ENCODE measurements at places on chromosomes 3 and 15.
A peak's percentile ranks its signal among the peaks of the same experiment; 100 is the strongest.

GRCh38 chr15:43095708-43096347 lies 10.0 kb downstream of the UBR1 start:
- DNase-seq: no peak

- DNase-seq: peak; percentile 80
Measured at GRCh38 chr15:90165659-90166489, 35.3 kb upstream of the SEMA4B start.

GRCh38 chr3:163541629-163542028 lies 1536.7 kb downstream of the SI start:
- no peak for DNase-seq

- no peak for DNase-seq
Measured at GRCh38 chr3:184602372-184603150, 41.0 kb downstream of the EPHB3 start.

GRCh38 chr3:79598594-79598993 lies 169.2 kb downstream of the ROBO1 start:
- no peak for DNase-seq

DNA sequence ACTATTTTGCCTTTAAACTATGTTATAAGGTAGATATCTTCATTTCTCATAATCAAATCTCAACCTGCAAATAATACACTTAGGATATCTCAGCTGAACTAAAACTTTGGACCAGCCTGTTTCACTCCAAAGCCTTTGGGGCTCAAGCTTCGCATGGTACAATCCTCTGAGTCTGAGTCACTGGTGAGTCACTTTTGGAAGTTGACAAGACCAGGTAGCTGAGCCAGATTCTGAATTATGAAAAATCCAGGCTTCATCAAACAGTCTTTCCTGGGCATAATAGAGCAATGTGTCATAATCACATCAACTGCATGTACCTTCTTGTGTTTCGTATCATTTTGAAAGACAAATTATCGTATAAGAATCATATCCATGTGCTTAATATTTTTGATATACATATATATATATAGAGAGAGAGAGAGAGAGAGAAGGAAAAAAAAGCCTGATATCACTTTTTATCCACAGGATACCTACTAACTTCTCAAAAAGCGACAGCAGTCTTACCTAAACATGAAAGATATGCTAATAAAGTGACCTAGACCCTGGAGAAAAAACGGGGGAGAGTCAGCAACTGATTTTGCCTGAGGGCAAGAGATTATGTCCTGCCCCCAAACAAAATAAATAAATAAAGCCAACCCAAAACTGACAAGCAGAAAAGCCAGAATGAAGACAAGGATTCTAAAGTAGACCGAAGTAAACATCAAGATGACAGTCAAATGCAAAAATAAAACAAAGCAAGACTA lies 263.9 kb upstream of the TGFBR2 start:
- no peak for DNase-seq

DNA sequence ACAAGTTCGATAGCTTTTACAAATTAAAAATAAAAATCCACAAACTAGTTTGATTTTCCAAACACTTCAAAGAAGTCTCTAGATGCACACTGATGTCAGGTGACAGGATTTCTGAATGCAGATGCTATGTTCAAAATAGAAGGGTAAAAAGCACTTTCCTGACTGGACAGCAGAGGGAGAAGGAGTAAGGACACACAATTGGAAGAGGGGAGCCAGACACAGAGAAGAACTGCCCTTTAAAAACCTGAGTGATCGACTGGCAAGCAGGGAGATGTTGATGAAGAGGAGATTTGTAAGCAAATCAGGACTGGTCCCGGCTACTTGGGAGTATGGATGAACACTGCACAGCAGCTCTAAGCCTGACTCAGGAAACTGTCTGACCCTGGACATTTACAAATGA lies 612.8 kb downstream of the MAGI1 start:
- DNase-seq: no peak

DNA sequence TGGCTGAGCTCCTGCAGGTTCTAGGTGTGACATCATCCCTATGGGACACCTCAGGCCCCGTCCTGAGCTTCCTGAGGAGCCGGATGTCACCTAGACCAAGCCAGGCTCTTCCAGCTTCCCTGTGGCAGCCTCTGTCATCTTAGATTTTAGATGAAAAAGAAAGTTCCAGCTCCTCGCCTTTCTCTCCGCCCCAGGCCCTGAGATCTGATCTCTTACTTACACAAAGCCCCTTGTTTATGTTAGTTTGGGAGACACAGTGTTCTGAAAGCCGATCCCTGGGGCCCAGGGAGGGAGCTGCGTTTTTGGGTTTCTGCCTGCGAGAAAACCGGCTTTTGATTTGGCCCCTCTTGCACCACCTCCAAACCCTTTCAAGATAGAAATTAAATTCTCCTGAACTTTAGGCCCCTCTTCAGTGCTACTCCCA lies 40.2 kb upstream of the FAM107A start:
- no peak for DNase-seq

GRCh38 chr3:89013536-89013935 lies 93.9 kb upstream of the EPHA3 start:
- DNase-seq: no peak

GRCh38 chr15:48315041-48315440 lies 16.2 kb upstream of the DUT start:
- DNase-seq: no peak

GRCh38 chr3:81788610-81789009 lies 27.2 kb upstream of the GBE1 start:
- no peak for DNase-seq

GRCh38 chr3:171865191-171865865 lies 22.2 kb downstream of the TMEM212 start:
- DNase-seq: no peak

GRCh38 chr3:185702262-185703225 lies 116.4 kb downstream of the SENP2 start:
- no peak for DNase-seq

DNA sequence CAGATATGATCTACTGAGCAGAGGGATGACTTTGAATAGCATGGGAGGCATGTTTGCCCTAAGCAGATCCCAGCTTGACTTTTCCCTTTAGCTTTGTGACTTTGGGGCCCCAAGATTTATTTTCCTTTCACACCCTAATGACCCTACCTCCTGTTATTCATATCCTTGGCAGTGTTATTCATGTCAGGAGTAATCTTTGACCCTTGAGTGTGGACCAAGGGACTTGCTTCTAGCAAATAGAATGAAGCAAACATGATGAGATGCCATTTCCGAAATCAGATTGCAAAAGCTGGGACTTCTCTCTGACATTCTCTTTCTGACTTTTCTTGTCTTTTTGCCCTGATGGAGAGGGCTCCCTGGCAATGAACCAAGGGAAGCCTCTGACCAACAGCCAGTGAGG lies 415.4 kb upstream of the PROK2 start:
- DNase-seq: no peak

DNA sequence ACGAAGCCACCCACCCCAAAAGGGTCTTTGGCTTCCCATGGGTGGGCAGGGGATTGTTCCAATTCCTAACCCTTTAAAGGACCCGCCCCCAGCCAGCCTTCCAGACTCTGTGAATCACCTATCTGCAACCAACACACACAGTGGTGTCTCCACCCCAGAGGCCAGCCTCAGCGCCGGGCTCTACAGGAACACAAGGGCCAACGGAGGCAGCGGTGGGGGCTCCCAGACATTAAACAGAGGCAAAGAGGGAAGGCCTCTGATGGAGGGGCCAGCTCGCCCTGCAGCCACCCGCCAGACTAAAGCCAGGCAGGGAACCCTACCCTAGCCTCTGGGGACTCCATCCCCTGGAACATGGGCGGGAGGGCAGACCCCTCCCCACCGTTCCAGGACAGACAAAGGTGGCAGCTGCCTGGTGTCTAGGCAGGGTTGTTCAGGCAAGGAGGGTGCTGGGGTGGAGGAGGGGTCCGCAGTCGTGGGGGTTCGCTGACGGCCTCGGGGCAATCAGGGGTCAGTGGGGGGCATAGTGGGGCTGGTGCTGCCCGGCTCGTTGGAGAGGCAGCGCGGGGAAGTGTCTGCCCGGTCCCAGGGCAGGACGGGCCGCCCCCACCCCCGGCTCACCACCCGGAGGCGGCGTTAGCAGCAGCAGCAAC lies 448 bp downstream of the SHISA5 start:
- peak; percentile 50 for DNase-seq

DNA sequence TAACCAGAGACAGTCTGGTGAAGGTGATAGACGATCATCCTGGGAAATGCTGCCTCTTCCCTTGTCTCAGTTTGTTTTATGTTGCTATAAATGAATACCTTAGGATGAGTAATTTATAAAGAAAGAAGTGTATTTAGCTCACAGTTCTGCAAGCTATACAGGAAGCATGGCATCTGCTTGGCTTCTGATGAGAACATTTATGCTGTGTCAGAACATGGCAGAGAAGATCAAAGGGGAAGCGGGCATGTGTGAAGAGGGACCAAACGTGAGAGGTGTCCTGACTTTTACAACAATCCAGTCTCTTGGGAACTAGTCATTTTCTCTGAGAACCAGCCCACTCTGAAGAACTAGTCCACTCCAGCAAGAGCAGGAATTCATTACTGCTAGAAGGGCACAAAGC lies 9.6 kb downstream of the CMC1 start:
- DNase-seq: no peak

- no peak for DNase-seq
Measured at GRCh38 chr3:72379500-72380187, 468.6 kb downstream of the SHQ1 start.

DNA sequence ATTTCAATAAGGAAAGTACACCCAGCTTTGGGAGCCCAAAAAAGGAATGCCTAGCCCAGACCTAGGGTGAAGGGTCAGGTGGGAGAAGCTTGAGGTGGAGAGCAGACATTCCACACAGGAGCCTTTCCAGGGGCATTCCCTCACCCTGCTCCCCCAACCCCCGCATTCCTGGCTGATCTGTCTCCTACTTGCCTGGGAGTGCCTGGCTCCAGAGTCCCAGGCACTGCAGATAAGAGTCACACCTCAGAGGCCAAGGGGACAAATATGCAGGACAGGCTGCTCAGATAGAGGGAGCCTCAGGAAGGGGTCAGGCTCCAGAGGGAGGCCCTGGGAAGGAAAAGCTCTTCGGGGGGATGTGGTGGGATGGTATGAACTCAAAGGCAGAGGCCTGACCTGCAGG lies 20.8 kb upstream of the HCN4 start:
- DNase-seq: no peak

- no peak for DNase-seq
Measured at GRCh38 chr15:80852676-80853075, 73.5 kb downstream of the CEMIP start.

- DNase-seq: no peak
Measured at GRCh38 chr3:217948-218347, 21.4 kb downstream of the CHL1 start.

DNA sequence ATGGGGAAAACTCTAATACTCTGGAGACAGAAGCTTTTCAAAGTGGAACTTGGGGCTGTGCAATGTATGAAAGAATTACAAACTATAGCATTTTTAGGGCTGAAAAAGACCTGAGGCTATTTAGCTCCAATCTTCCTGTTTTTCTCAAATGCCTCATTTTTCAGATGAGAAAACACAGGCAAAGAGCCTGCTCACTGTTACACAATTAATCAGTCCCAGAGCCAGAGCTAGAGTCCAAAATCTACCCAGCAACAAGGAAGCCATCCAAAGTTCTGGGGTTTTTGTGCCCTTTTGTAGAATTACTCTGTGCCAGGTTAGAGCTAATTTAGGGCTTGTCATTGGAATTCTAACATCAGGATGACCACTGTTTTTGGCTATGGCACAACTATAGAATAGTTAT lies 45.5 kb downstream of the GPR149 start:
- no peak for DNase-seq

DNA sequence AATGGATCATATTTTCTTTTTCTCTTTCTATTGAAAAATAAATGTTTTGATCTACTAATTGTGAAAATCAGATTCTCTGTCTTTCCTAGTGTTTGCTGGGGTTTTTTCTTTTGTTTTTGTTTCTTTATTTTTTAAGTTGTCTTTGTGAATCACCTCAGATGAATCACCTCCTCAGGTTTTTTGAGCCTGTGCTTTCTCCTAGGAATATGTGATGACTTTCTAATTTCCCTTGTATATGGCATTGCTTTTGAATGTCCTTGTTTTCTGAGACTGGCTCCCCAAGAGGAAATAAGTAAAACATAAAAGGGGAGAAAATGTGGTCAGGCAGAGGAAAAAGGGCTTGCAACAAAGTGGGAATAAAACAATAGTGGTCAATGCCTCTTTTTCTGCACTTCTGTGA lies 750.0 kb downstream of the ZPLD1 start:
- DNase-seq: no peak

DNA sequence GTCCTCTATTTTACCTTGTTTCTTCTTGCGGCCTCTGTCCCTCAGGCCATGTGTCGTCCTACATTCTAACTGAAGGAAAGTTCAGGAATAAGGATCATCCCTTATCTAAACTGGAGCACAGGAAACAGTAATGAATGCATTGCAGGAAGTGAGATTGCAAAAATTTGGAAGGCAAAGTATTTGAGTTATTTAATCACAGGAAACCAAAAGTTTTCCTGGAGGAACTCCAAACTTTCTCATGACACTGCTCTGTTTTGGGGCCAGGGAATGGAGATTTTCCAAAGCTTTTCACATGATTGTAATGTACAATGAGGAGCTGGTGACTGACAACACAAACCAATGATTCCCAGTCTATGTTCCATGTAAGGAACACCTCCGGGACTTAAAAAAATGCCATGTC lies 57.8 kb upstream of the PLSCR4 start:
- DNase-seq: no peak

- no peak for DNase-seq
Measured at GRCh38 chr3:33940736-33941135, 142.3 kb downstream of the PDCD6IP start.

- DNase-seq: no peak
Measured at GRCh38 chr15:64004587-64004986, 41.7 kb downstream of the DAPK2 start.

DNA sequence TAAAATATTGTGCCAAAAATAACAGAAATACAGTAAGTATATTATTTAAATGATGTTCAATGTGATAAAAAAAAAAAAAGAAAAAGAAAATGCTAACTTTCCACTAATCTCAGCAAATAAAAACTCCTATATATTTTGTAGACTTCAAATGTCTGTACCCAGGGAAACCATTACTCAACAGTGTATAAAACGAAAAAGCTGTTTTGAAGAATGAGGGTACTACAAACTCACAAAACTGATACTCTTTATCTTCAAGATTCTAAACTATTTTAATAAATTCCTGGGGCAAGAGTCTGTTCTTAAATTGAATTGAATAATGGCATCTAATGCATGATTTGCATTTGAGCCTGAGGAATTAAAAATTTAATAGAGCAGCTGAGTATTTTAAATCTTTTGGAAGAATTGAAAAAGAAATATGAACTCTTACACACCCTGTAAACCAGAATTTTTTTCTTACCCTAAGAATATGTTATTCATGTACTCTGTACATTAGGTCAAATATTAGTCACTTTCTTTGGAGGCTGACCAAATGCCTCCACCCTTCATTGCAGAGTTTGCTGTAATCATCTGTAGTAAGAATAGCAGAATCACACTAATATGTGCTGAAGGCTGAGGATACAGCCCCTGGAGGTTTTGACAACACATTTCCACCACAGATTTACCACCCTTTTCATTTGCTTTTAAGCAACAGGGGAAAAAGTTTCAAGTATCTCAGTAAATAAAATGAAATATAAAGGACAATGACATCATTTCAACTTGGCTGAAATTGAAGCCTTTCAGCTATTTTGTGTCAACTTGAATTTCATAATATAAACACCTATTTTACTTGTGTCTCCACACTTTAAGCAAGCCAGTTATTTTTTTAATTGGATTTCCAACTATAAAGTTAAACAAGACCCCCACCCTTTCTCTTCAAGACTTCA lies 79.7 kb downstream of the FBN1 start:
- no peak for DNase-seq

GRCh38 chr15:82532383-82532990 lies 7.8 kb downstream of the RPS17 start:
- no peak for DNase-seq

GRCh38 chr15:41993472-41994170 lies 21.3 kb upstream of the EHD4 start:
- DNase-seq: peak; percentile 8

- DNase-seq: no peak
Measured at GRCh38 chr3:159030138-159030670, 228.3 kb downstream of the MFSD1 start.

All from omental fat pad (tissue), 4 donors.